ENCODE measurements at places on chromosomes 11 and 22.

DNA sequence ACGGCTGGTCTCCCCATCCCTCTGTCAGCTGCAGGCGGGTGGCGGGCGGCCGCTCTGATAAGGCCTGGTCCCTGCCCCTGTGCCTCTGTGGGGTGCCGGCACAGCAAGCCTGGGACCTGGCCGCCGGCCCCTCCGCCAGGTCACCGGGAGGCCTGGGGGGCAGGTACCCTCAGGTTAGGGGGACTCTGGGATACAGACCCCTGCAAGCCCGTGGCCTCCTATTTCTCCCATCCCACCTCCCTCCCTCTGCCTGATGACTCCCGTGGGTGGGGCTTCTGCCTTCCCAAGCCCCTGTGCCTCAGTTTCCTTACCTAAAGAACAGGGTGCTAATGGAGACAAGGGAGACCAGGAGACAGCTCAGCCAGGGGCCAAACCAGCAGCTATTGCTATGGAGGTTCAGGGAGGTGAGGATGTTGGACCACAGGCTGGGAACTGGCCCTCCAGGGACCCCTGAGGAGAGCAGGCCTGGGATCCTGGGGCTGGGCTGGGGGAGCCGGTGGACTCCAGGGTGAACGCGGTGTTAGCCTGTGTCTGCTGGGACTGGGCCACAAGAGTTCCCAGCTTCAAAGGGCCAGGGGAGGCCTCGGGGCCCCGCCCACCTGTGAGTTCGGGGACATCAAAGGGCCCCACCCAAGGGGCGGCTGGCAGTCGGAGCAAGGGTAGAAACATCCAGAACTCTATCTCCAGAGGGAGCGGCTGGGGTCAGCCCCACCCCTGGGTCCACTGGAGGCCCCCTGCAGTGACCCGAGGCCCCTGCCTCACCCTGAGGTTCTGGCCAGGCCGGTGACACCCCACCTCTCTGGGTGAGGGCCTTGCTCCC, 32.0 kb upstream of the TH start:
- DNase-seq, result no peak

- no peak for DNase-seq
These were observed 6.2 kb downstream of the TEAD1 start for GRCh38 chr11:12680246-12680939.

DNA sequence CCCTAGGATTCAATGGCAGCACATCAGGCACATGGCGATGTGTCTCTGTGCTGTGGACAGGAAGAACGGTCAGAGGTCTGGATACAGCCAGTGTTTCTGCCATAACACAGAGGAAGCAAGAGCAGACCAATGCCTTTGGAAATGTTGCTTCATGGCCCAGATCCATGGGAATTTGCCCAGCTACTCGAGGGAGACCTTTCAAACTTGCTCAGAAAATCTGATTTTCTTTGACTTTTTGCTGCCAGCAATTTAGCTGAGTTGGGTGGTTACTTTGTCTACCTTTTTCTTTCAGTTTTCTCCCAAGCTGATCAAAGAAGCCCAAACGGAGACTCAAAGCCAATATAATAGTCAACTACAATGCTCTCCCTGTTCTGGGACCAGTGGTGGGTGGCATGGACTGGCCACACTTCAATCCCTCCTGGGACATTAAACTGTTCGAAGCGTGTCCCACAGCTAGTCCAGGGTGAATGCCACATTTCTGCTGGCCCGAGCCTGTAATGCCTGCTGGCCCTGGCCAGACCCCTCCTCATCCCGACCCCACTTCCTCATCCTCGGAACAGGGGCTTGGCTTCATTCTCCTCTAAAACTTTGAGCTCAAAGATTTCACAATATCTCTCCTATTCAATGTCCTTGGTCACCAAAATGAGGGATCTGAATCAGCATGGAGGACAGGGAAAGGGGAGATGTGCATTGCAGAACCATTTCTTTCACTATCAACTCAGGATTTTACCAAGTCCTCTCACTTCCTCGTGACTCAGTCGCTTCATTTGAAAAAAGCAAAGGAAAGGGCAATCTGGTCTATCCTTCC, 93.3 kb downstream of the ABTB2 start:
- DNase-seq, result no peak

- no peak for DNase-seq
These were observed 3.4 kb upstream of the SLC25A1 start for GRCh38 chr22:19181786-19182471.

DNA sequence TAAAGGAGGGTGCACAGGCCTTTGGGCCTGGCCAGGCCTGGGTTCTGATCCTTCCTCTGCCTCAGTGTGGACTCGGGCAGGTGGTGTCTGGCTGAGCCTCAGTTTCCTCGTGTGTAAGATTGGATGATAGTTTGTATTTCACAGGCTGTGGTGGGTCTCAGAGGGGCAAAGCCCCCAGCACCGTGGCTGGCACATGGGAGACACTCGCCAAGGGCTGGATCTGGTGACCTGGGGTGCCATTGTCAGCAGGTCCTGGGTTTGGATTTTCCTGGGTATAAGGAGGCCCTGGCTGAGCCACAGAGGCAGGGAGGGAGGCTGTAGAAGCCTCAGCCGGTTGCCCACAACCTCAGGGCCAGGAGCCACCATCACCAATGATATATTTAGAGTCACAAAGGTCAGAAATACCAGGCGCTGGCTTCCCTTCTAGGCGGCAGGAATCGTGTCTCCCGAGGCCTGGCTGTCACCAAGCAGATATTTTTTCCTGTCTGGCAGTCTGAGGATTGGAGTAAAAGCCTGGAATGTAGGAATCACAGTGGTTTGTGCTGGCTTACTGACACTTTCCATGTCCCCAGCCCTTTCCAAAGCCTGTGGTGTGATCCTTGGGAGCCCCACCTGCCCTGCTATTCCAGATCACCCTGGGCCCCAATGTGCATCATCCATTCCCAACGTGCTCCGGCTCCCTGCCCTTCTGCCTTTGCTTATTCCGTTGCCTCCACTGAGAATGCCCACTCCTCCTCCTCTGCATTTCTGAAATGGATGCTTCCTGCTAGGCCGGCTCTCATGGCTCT, 15.6 kb downstream of the KCNC1 start:
- no peak for DNase-seq
